Aorta (tissue), 5 donors: ENCODE measurements at places on chromosomes 4 and X. TPM values are rescaled to one million over a fixed set of nuclear protein-coding genes. Genes with fewer than 3 reads are reported as not detected.

GRCh38 chrX:126658447-126658846 lies 105.8 kb upstream of the DCAF12L1 start:
- no peak for DNase-seq

- no peak for DNase-seq
Observed at GRCh38 chr4:54254915-54255246, 25.8 kb downstream of the PDGFRA start.

DNA sequence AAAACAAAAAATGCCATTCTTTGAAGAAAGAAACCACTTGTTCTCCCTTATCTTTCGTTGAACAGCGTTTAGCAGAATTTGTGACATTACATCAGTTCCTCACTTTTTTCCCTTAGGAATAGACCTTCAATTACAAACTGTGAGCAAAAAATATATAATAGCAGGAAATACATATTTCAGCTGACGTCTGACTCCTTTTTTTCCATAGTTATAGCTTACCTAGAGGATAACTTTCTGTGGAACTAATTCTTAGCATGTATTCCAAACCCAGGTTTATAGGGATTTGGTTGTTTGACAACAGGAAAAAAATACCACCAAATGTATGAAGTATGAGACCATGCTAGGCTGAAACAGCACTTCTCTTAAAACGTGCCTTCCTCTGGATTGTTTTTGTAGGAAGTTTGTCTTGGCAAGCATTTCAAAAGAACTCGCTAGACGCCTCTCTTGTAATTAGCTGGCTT lies 2.0 kb upstream of the LIMCH1 start:
- no peak for DNase-seq

DNA sequence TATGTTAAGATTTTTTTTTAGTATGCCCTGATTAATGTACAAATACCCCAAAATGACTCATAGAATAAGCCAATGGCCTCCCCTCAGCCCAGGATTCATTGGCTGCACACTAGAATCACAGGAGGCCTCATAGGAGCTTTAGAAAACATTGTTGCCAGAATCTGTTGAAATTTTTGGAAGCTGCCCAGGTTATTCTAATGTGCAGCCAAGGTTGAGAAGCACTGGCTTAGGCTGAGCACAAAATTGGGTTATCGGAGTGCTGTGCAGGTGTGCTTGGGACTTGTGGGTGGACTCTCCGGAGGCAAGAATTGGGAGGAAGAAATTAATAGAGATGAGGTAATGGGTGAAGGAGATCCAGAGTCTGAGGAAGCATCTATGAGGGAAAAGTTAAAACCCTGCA lies 41.3 kb upstream of the VCX start:
- no peak for DNase-seq

DNA sequence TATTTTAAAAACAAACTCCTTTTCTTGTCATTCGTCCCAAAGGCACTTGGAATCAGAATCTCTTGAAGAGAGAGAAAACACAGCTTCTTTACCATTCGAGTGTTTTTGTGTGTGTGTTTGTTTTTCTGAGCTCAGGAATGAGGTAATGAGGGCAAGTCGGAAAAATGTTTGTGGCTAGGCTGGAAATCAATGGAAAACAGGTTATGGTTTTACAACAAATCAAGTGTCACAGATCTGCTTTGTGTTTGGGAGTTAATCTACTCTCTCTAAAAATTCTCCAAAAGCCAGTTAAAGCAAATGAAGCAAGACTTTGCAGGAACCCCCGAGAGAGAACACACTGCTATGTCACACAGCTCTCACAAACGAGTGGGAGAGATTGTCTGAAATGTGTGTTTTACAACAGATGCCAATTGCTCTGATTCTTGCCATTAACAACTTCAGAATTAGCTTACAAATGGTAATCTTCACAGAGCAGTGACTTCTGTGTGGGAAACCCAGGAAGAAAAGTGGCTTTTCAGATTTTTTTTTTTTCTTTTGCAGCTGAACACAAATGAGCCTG lies 264.1 kb downstream of the CBLL2 start:
- DNase-seq, result no peak

KLF8 gene
- total RNA-seq, result 28.3 TPM

GRCh38 chrX:138287205-138287877 lies 424.2 kb downstream of the FGF13 start:
- no peak for DNase-seq

FAM9C gene
- not detected for total RNA-seq

ADRA2C gene
- 36.4 TPM for total RNA-seq

MAGEB2 gene
- not detected for total RNA-seq

DNA sequence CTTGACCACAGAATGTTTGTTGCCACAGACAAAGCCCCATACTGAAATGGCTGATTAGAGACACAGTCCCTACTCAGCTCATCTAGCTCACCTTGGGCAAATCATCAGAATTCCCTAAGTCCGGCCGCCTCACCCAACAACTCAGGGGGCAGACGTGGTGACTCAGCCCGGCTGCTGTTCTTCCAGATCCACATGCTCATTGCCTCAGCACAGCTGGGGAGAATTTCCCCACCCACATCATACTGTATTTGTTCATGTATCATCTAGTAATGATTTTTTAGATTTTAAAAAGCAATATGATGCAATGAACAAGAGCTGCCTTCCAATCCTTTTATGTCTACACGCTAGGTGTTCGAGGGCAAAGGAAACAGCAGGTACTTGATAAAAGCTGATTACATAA lies 333.8 kb upstream of the TENM3 start:
- DNase-seq, result no peak

DNA sequence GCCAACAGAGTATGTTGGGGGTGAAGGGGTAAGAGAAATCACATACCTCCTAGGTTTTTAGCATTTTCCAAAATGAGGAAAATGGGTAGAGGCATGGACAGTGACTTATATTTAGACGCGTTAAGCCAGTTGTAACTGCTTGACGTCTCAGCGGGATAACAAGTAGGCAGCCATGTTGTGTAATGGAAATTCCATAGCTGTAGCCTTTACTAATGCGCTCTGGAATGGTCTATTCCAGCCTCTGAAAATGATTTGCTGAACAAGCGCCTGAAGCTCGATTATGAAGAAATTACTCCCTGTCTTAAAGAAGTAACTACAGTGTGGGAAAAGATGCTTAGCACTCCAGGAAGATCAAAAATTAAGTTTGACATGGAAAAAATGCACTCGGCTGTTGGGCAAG lies 135.5 kb downstream of the PTTG2 start:
- no peak for DNase-seq

HTN3 gene
- total RNA-seq, result not detected

COL25A1 gene
- total RNA-seq, result 8.1 TPM
